ENCODE measurements at places on chromosomes 12 and 14.
A peak's percentile ranks its signal among the peaks of the same experiment; 100 is the strongest.

- DNase-seq, result peak; percentile 18
Measured at GRCh38 chr14:75794615-75795038, 133.6 kb downstream of the TTLL5 start.

- DNase-seq, result peak; percentile 46
Measured at GRCh38 chr14:77184396-77185092, 2.9 kb downstream of the TMEM63C start.

DNA sequence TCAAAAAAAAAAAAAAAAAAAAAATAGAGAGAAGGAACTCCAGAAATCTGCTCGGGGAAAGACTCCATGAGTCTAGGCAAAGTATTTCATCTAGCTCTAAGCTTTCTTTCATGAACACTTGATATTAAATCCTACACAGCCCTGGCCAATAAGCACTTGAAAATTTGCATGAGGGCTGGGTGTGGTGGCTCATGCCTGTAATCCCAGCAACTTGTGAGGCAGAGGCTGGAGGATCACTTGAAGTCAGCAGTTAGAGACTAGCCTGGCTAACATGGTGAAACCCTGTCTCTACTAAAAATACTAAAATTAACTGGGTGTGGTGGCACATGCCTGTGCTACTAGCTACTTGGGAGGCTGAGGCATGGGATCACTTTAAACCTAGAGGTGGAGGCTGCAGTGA is 13.1 kb upstream of the METAP2 start:
- no peak for DNase-seq

GRCh38 chr12:124419292-124420040 is 124.6 kb downstream of the RFLNA start:
- no peak for DNase-seq

DNA sequence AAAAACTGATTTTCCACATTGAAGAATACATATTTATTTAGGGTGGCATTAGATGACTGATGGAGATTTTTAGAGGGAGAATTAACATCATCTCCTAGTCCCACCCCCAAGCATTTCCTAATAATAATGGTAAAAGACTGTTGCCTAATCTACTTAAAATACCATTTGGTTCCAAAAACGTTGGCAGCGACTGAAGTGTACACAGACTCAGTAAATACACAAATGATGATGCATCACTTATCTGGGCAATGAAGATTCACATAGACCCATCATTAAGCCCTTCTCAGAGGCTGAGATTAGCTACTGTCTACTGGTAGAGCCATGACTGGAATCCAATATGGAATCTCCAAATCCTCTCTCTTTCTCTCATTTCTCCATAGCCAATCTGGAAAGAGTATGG is 18.2 kb downstream of the RTN1 start:
- DNase-seq, result no peak

DNA sequence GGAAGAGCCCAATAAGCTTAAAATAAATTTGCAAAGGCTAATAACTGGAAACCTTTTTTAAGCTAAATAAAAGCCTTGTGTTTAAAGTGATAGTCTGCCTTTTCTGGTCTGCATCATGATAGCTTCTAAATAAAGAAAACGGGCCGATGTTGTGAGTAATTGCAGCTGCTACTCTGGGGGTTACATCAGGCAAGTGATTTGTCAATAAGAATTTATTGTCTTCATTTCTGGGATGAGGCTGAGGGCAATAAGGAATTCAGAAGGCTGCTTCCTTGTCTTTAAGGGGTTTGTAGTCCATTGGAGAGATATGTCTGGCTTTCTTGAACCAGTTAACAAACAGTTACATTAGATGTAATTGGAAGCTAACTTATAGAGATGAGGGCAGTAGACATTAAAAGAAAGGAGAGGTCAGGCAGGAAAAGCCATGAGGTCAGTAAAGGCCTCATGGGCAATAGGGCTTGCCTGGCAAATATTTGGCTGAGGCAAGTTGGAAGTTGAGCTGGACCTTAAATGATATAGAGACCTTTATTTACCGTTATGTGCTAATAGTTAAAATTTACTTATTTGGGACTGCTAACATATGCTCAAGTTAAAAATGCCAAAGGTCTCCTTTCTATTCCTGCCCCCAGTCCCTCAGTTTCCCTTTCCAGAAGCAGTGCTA is 85.0 kb downstream of the CRADD start:
- DNase-seq, result no peak

GRCh38 chr12:54005853-54006558 is 2.8 kb upstream of the HOXC8 start:
- DNase-seq, result peak; percentile 65

- DNase-seq, result peak; percentile 78
Measured at GRCh38 chr14:106436310-106436905, 910.0 kb downstream of the TMEM121 start.

GRCh38 chr12:121596526-121596925 is 15.7 kb upstream of the KDM2B start:
- no peak for DNase-seq

DNA sequence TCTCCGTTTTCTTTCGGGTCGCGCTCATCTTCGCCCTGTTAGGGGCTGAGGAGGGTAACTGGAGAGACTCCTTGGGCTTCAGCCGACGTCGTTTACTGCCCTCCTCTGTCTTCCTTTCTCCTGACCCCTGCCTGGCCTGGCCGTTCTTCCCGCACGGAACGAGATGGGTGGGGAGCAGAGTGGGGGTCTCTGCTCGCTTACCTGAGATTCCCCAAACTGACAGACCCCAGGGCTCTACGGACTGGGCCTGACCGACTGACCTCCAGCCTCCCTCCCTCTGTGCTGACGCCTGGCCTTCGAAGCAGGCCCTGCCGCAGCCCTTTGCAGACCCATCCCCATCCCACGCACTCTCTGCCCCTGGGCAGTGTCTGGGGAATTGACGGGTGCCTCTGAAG is 439 bp downstream of the GOLGA5 start:
- peak; percentile 23 for DNase-seq

DNA sequence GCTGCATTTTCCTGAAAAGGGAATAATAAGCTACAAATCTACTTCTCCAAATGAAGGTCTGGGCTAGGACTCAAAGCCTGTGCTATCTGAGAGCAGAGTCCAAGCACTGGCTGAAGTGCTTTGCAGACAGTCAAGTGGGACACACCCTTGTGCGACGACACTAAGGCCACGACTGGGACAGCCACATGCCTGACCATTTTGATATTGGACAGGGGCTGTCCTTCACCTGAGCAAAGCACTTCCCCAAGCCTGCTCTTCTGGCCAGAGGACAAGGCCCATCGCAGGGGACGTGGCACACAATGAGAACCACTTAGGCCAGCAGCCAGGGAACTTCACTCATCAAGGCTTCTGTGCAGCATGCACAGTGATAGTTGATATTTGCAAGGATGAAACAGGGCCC is 71.4 kb downstream of the RBM19 start:
- no peak for DNase-seq

DNA sequence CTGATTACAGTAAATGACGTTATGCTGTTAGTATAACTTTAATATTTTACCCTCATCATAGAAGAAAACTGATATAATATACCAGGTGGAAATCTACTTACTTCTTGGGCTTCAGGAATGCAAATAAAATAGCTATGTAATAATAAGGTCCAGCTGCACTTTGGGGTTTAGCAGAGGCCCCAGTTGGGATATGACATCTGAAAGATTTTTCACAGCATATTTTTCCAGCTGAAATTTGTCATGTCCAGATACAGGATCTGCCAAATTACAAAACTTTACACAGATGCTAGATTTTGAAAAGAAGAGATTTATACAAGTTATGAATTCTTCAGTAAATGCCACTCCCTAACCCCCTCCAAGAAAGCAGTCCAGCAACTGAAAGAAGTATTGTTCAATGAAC is 29.2 kb upstream of the DCN start:
- no peak for DNase-seq

- no peak for DNase-seq
Measured at GRCh38 chr12:4221258-4221620, 52.3 kb upstream of the CCND2 start.

DNA sequence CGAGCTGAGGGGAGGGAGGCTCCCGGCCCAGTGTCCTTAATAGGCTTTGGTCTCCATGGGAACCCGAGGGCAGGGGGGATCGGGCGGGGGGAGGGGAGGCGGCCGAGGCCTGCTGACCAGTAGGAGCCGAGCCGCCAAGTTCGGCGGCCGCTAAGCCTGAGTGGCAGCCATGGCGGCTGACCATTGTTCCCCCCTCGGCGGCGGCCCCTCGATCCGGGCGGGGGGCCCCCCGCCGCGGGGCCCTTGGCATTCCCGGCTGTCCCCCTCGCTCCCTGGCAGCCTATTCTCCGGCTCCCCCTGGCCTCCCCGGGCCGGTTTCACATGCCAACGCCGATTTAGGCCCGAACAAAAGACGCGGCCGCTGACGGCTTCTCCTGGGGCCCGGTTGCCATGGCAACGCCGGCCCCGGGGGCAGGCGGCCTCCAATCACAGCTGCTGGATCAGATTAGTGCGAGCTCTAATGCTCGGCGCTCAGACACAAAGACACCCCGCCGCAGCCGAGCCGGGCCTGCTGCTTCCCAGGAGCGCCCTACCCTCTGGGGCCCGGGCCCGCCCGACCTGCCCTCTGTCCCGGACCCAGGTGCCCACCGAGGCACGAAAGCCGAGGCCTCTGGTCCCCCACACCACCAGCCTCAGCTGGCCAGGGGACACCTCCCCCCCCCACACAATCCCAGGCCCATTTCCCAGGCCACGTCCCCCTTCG is 7.3 kb downstream of the MSI1 start:
- peak; percentile 95 for DNase-seq

DNA sequence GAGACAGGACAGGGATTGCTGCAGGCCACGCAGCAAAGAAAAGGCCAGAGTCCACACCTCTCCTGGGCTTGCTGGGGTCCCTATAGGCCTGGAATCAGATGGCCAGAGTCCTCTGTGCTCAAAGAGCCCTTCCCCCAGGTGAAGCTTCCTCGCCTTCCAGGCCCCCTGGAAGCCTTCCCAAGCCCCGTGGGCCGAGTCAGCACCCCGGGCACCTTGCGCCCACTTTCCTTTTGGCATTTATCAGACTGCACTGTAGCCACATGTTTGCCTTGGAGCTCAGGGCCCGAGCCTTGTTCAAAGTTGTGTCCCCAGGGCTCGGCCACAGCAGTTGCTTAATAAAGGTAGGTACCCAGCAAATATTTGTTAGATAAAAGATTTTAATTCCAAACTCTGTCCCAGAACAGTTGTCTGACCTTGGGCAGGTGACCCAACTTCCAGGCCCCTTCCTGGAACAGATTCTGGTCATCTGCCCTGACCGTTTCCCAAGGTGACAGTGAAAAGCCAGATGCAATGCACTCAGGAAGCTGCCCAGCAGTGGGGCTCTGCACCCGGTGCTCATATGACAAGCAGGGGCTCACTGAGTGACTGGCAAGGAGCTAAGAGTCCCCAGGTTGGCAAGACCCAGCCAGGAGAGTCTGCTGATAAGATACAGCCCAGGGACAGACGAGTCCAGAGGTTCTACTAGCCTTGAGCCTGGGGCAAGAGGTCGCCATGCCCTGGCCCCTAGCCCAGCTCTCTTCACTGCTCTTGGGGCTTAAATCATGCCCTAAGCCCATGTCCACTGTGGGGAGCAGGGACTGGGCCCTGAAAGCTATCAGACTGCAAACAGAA is 81.2 kb downstream of the PITPNM2 start:
- no peak for DNase-seq

DNA sequence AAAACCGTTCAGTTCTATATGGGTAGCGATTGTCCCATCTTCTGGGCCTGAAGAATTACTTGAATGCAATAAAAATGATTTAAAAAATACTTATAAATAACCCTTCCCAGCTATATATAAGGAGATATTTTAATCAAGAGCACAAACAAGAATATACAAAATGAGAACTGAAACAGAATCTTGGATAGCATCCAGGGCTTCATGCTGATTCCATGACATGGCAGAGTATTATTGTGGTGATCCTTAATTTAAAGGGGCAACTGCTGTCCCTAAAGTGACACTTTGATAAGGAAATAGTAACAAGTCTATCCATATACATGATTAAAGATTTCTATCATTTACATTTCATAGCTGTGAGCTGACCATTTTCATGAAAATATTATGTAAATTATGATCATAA is 18.8 kb downstream of the WBP11 start:
- no peak for DNase-seq

DNA sequence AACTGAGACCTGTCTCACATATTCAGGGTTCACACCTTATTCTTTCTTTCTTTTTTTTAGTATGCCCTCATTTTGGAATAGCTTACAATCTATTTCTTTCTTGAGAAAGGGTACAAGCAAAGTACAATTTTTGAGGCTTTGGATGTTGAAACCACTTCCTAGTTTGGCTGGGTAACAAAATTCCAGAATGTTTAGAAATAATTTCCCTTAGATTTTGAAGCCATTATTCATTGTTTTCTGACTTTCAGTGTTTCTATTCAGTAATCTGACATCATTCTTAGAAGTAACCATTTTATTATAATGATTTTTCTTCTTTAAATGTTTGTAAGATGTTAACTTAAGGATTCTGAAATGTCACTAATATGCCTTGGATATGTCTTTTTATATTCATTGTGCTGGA is 28.2 kb downstream of the ST8SIA1 start:
- DNase-seq, result no peak

DNA sequence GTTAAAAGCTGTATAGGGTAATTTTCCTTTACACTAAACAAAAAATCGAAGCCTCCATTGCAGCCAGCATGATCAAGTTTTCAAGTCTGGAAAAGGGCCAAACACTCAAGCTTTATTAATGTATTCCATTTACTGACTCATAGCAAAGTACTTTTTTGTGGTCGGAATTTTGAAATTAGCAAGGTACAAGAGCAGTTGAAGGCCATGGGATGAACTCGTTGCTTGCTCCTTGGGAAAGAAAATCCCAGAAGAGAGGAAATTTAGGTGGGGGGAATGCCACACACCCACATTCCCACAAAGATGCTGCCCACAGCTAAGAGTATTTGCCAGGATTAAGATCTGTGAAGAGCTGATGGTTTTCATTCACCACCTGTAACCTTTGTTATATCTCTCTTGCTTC is 333.7 kb downstream of the EGLN3 start:
- no peak for DNase-seq

GRCh38 chr12:65798918-65799317 is 25.4 kb upstream of the HMGA2 start:
- DNase-seq, result no peak

DNA sequence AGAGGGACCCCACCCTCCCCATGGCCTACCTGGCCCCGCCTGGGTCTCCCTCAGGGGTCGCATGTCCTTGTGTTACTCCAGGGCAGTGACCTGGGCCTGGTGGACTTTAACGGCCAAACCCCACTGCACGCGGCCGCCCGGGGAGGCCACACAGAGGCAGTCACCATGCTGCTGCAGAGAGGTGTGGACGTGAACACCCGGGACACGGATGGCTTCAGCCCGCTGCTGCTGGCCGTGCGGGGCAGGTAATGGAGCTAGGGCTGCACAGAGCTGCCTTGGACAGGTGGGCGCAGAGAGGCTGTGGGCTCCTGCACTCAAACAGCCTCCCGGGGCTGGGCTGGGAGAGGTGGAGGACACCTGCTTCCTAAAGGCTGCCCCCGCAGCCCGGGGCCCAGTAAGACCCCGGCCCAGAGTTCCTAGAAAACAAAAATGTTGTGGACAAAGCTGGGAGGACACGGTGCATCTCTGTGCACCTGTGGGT is 21.6 kb downstream of the ASPG start:
- DNase-seq, result no peak

- no peak for DNase-seq
Measured at GRCh38 chr12:80517655-80518054, 73.6 kb downstream of the PTPRQ start.
